Spleen (tissue), 13 donors: ENCODE measurements at places on chromosomes 7 and 10. TPM values are rescaled to one million over a fixed set of nuclear protein-coding genes. Genes with fewer than 3 reads are reported as not detected.

HOXA3 gene
- total RNA-seq = 0.51 TPM

CALN1 gene
- not detected for total RNA-seq

TACC2 gene
- total RNA-seq = 4.5 TPM

GRCh38 chr7:14137676-14138075, 148.2 kb upstream of the ETV1 start:
- DNase-seq = no peak

DNA sequence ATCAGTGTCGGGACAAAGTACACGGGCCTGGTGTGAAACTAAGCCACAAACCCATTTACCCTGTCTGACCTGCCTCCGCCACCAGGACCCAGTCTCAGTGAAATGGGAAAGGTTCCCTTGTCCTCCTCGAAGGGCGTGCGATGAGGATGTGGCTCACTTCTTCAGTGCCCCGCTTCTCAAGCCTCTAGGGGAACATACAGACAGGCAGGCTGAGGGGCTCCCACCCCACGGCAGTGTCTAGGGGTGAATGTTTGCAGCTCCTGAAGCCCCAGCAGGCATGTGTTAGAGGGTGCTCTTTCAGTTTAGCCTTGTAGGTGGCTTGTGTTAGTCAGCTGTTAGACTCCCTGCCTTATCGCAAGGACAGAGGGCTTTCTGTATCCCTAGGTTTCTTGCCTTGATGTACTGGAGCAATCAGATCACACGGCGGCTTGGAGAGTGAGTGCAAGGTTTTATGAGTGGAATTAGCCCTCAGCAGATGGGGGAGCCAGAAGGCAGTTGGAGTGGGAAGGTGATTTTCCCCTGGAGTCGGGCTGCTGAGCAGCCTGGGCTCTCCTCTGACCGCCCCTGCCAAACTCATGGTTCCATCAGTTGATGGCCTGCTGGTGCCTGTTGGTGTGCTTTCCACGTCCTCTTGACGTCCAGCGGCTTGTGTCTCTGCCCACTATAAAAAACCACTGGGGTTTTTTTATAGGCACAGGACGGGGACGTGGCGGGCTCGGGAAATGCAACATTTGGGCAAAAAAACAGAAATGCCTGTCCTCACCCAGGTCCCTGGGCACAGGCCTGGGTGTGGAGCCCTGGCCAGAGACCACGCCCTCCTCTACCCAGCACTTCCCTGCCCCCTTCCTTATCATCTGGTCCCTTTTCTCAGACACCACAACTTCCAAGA, 759 bp downstream of the NUDT1 start:
- no peak for DNase-seq

DNA sequence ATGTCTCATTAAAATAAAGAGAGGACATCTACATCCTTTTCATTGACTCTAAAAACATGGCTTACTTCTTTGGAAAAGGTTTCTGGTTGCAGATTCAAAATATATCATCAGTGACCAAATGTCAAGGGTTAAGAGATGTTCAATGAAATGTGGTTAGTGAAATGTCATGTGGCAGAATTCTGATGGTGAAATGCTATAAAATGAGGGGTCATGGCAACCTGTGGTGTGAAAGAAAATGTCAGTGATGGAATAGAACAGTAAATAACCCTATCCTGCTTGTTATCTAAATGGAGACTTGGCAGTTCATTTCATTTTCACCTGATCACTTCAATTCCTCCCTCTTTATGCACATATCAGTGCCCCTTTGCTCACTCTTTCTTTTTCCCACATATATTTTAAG, 79.4 kb downstream of the TFPI2 start:
- DNase-seq = no peak

GRCh38 chr7:47896809-47897423, 51.4 kb downstream of the PKD1L1 start:
- no peak for DNase-seq

DNA sequence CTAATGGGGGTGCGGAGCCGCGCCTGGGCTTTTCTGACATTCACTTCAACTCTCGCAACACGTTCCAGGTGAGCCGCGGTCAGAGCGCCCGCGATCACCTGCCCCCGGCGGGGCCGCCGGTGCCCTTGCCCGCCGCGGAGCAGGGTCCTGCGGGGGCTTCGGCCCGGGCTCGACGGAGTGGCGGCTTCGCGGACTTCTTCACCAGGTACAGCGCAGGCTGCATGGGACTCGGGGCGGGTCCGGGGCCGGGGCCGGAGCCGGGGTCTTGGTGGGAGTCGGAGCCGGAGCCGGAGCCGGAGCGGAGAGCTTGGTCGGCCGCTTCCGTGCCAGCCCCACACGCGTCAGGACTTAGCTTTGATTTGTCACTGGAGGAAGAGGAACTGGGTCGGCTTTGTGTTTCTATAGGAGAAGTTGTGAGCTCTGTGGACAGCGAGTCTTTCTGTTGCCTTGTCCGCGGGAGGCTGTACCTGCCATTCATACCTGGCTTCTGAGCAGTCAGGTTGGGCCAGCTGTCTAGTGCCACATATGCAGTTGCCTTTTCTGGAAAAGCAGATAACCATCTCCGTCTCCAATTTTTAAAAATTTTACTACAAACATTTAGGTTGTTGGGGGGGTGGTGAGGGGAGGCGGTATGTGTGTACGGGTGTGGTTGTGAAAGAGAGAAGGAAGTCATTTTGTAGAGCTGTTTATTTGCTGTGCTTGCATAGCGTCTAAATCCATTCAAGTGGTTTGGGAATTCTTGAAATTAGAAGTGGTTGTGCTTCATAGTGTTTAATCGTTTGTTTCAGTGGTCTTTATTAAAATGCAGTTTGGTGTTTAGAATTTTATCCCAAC, 1.3 kb downstream of the TBC1D12 start:
- DNase-seq = peak; percentile 90
